ENCODE measurements at places on chromosomes 2 and 18. TPM values are rescaled to one million over a fixed set of nuclear protein-coding genes. Genes with fewer than 3 reads are reported as not detected.

The GCG gene
- polyA plus RNA-seq = not detected

The DSG3 gene
- polyA plus RNA-seq = not detected

The KATNAL2 gene
- 0.36 TPM for polyA plus RNA-seq

The CCDC150 gene
- not detected for polyA plus RNA-seq

The C2orf81 gene
- 1.2 TPM for polyA plus RNA-seq

The PLCL1 gene
- polyA plus RNA-seq = 1.4 TPM

The RAB11FIP5 gene
- 0.57 TPM for polyA plus RNA-seq

The MERTK gene
- polyA plus RNA-seq = 4.2 TPM

The C1QL2 gene
- polyA plus RNA-seq = not detected

The NT5DC4 gene
- not detected for polyA plus RNA-seq

The TMEM169 gene
- 0.74 TPM for polyA plus RNA-seq

The CFAP65 gene
- polyA plus RNA-seq = not detected

The MOGAT1 gene
- not detected for polyA plus RNA-seq

The ERMN gene
- polyA plus RNA-seq = 0.61 TPM

Data from CD14-positive monocyte (primary cell).